ENCODE measurements at places on chromosomes 7 and 10.

DNA sequence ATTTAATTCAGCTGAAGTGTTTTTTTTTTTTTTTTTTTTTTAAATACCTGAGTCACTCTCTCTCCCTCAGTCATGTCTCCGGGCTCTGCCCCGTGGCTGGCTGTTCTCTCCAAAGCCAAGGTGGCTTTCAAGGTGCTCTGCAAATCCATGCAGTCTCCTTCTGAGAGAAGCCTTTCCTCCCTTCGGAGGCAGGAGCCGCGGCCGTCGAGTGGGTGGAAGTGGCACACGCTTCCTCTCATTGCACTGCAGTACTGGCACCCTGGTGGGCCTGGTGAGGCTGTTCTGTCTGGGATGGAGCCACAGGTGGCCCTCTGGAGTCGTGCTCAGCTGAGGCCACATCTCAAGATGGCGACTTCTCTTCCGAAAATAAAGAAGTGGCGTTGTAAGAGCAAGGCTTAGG, 221.8 kb downstream of the GLRX3 start:
- no peak for DNase-seq

DNA sequence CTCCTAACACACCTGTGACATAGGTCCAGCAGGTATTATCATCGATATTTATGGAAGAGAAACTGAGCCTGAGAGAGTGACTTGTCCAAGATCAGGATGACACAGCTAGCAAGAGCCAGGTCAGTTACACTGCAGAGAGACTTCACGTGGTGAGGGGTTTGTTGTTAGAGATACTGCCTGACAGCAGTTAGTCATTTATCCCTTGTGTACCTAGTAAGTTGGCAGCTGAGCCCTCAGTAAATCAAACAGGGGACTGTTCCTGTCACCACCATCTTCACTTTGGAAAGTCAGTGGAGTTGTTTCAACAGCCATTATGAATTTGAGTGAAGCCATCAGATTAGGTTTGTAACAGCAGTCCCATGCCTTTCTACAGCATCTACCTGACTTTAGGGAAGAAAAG, 87.5 kb upstream of the GATA3 start:
- no peak for DNase-seq

DNA sequence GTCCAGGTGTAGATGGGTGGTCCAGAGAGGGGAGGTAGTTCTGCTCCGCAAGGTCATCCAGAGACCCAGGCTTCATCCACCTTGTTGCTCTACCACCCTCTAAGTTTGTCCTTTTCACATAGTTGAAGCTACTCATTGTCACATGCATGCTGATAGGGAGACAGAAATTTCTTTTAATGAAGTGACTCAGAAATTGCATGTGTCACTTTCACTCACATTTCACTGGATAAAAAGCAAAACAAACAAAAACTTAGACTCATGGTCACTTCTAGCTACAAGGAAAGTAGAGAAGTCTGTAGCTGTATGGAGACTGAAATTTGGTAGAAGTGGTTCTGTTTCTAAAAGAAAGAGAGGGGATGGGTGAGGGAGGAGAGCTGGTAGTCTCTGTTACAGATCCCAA, 161.9 kb downstream of the SORCS3 start:
- DNase-seq, result no peak

DNA sequence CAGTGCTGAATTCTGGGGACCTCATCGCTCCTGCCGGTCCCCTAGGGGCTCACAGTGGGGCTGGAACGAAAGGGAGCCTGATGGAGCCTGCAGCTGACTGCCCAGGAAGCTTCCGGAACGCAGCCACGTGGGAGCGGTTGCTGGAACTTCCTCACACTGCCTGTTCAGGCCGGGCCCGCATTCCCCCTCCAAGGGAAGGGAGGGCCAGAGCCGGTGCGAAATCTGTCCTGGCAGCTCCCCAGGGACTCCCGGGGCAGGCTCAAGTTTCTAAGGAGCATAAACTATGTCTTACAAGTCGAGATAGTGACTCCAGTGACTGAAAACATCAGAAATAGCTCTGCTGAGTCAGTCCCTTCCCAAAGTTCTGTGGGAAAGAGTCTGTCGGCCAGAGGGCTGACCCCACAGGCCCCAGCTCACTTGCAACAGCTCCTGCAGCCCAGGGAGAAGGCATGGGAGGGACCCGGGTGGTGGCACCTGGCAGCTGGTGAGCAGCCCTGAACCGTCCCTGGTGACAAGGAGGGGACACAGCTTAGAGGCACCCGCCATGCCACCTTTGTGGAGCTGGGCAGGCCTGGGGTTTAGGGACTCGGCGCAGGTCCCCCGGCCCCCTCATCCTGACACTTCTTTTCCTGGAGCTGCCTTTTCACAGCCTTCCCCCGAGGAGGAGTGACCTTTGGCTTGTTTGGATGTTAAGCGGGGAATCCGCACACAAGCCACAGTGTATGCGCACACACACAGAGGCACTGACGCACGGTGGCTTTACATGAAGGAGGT, 47.6 kb downstream of the PDGFA start:
- DNase-seq, result no peak

- DNase-seq, result no peak
Measured at GRCh38 chr10:78316451-78316931, 282.8 kb downstream of the RPS24 start.

DNA sequence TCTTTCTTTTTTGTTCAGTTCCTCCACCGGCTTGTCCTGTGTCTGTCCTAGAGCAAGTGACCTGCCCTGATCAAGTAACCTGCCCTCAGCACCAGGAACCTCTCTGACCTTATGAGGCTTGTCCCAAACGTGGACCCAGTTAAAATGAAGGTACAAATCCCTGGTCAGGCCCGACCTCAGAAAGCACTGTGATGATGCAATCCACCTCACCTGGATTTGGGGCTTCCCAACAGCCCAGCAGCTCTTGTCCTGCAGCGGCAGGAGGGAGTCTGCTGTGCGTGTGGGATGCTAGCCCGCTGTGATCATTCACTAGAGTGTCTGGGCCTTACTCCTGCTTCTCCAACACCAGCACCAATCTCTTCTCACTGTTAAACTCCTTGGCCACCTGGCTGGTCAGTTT, 11.2 kb downstream of the COL17A1 start:
- no peak for DNase-seq

- no peak for DNase-seq
Measured at GRCh38 chr10:132366006-132366405, 31.0 kb upstream of the PWWP2B start.

- no peak for DNase-seq
Measured at GRCh38 chr10:123848564-123849457, 42.8 kb downstream of the CPXM2 start.

GRCh38 chr10:11846542-11846941, 23.4 kb downstream of the PROSER2 start:
- DNase-seq, result no peak

- DNase-seq, result no peak
Measured at GRCh38 chr10:13989616-13990015, 341.1 kb downstream of the FRMD4A start.

DNA sequence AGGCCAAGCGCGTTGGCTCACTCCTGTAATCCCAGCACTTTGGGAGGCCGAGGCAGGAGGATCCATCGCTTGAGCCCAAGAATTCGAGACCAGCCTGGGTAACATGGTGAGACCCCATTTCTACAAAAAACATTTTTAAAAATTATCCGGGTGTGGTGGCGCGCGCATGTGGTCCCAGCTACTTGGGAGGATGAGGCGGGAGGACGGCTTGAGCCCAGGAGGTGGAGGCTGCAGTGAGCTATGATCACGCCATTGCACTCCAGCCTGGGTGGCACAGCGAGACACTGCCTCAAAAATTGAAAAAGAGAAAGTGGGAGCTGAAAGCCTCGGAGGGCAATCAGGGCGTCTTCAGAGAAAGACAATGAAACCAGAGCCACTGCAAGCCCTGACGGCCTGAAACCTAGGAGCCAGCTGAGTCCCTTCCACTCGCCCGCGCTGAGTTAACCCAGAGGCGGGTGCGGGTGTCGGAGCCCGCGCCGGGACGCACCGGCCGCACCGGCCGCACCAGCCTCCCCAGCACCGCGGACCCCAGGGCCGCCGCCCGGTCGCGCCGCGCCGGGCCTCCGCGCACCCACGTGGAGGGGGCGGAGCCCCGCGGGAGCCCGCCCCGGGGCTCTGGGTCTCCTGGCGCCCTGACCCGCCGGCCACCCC, 22.4 kb downstream of the ZFAND2A start:
- no peak for DNase-seq

- no peak for DNase-seq
Measured at GRCh38 chr10:4719036-4719435, 107.0 kb upstream of the AKR1E2 start.

GRCh38 chr7:39948375-39948955, 1.6 kb upstream of the CDK13 start:
- no peak for DNase-seq

GRCh38 chr7:66176914-66177313, 28.2 kb upstream of the TPST1 start:
- no peak for DNase-seq

DNA sequence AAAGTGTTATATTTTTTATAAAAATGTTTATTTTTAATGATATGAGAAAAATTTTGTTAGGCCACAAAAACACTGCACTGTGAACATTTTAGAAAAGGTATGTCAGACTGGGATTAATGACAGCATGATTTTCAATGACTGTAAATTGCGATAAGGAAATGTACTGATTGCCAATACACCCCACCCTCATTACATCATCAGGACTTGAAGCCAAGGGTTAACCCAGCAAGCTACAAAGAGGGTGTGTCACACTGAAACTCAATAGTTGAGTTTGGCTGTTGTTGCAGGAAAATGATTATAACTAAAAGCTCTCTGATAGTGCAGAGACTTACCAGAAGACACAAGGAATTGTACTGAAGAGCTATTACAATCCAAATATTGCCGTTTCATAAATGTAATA, 64.8 kb upstream of the CAPZA2 start:
- no peak for DNase-seq

GRCh38 chr10:121880895-121881294, 46.9 kb downstream of the ATE1 start:
- DNase-seq, result no peak

- no peak for DNase-seq
Measured at GRCh38 chr7:149867762-149868622, 5.8 kb upstream of the ATP6V0E2 start.

GRCh38 chr7:83469076-83469475, 179.9 kb downstream of the SEMA3E start:
- DNase-seq, result no peak

- DNase-seq, result no peak
Measured at GRCh38 chr7:4145576-4145975, 536.5 kb upstream of the FOXK1 start.
